ENCODE measurements at places on chromosomes 13 and 19.

DNA sequence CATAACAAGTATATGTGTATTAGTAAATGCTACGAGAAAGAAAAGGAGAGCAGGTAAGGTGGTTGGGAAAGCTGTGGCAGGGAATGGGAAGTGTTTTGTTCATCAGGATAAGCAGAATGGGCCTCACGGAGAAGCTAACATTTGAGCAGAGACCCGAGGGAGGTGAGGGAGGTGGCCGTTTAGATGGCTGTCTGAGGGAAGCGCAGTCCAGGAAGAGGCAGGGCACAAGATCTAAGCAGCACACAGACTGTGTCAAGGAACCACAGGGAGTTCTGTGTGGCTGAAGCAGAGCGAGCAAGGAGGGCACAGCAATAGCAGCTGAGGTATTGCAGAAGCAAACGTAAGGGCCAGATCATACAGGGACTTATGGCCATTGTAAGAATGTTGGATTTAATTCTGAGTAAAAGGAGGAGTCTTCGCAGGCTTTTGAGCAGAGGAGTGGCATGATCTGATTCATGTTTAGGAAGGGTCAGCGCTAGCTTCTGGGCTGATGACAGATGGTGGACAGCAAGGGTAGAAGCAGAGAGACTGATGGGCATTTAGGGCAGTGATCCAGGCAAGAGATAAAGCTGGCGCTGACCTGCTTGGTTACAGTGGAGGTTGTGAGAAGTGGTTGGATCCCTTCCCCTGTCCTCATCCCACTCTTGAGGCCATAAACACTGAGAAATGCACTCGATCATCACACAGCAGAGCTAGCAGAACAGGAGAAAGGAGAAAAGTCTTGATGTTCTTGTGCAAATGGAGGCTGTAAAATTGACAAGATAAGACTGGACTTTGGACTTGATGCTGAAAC lies 199.9 kb downstream of the LACC1 start:
- DNase-seq: no peak

GRCh38 chr19:2588081-2588777 lies 112.3 kb downstream of the GADD45B start:
- no peak for DNase-seq

GRCh38 chr13:29547153-29547552 lies 48.3 kb downstream of the SLC7A1 start:
- DNase-seq: no peak

DNA sequence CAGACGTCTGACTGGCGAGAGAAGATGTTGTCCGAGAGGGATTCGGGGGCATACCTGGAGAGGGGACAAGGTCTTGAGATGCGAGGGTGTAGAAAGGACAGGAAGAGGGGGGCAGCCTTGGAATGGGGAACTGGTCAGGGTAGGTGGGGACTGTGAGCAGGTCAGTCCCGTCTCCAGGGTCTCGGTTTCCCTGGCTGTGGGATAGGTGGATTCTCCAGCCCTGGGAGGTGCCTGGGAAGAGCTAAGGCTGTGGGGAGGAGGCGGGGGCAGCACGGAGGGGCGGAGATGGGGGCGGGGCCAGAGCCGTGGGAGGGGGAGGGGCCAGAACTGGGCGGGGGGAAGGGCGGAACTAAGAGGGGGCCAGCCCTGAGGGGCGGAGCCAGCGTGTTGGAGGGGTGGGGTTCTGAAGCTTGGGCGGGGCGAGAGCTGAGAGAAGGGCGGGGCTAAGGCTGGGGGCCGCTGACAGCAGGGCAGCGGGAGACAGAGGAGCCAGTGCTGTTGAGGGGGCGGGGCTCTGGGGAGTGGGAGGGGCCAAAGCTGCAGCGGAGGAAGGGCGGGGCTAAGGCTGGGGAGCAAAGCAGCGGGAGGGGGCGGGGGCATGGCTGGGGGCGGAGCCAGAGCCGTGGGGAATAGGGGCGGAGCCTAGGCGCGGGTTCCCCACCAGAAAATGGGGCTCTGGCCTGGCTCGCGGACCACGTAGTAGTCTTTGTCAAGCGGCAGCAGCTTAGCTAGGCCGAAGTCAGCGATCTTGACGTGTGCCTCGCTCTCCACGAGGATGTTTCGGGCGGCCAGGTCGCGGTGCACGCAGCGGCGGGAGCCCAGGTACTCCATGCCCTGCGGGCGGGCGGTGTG lies 9.5 kb upstream of the INSL3 start:
- DNase-seq: no peak
